Neural progenitor cell (in vitro differentiated cells): ENCODE measurements at places on chromosomes 3 and 15. TPM values are rescaled to one million over a fixed set of nuclear protein-coding genes. Genes with fewer than 3 reads are reported as not detected.

BSN gene
- total RNA-seq, result 0.17 and 0.53 TPM in 2 replicates

PLAAT1 gene
- total RNA-seq, result 4.9 and 5.0 TPM in 2 replicates

GHRL gene
- not detected in 2 replicates for total RNA-seq

ANKRD63 gene
- total RNA-seq, result not detected in 2 replicates

FAM227B gene
- total RNA-seq, result 13.0 and 25.1 TPM in 2 replicates

NR2C2 gene
- total RNA-seq, result 35.6 and 57.3 TPM in 2 replicates

ARPP19 gene
- 204 and 276 TPM in 2 replicates for total RNA-seq

ZMYND10 gene
- 0.37 and 1.7 TPM in 2 replicates for total RNA-seq

SLC28A2 gene
- not detected in 2 replicates for total RNA-seq

TIMP4 gene
- 0.07 and 0.15 TPM in 2 replicates for total RNA-seq

CLN6 gene
- 24.4 and 41.9 TPM in 2 replicates for total RNA-seq

EEFSEC gene
- 0.92 and 5.8 TPM in 2 replicates for total RNA-seq

PCOLCE2 gene
- 18.2 and 32.5 TPM in 2 replicates for total RNA-seq

TMCO5A gene
- not detected in 2 replicates for total RNA-seq

GPR62 gene
- 0.21 TPM in 1 of 2 replicates, not detected in the other for total RNA-seq

PLXNA1 gene
- total RNA-seq, result 34.7 and 89.1 TPM in 2 replicates

THSD4 gene
- 2.0 and 2.4 TPM in 2 replicates for total RNA-seq

TRPM1 gene
- not detected in 2 replicates for total RNA-seq

SPTBN5 gene
- total RNA-seq, result 0.15 TPM in 1 of 2 replicates, not detected in the other
